ENCODE measurements at places on chromosomes 2 and 18.

- no peak overlapping the region for H3K27ac ChIP-seq
- H3K4me1 ChIP-seq = no peaks in the 10 kb centered on the region
- no peaks in the 10 kb centered on the region for H3K36me3 ChIP-seq
- no peak overlapping the region for H3K4me3 ChIP-seq
- no peak for DNase-seq
- H3K27me3 ChIP-seq = no peaks in the 10 kb centered on the region
These were observed 14.2 kb upstream of the CABLES1 start for GRCh38 chr18:23121133-23121532.

GRCh38 chr2:214482728-214483127 is 71.9 kb downstream of the VWC2L start:
- no peak overlapping the region for H3K27ac ChIP-seq
- no peaks in the 10 kb centered on the region for H3K4me1 ChIP-seq
- no peak for DNase-seq
- H3K4me3 ChIP-seq = no peak overlapping the region
- no peaks in the 10 kb centered on the region for H3K27me3 ChIP-seq

GRCh38 chr2:157312866-157313486 is 12.6 kb downstream of the ERMN start:
- no peak for DNase-seq
- no peaks in the 10 kb centered on the region for H3K4me1 ChIP-seq
- H3K27ac ChIP-seq = no peak overlapping the region
- no peak overlapping the region for H3K4me3 ChIP-seq

DNA sequence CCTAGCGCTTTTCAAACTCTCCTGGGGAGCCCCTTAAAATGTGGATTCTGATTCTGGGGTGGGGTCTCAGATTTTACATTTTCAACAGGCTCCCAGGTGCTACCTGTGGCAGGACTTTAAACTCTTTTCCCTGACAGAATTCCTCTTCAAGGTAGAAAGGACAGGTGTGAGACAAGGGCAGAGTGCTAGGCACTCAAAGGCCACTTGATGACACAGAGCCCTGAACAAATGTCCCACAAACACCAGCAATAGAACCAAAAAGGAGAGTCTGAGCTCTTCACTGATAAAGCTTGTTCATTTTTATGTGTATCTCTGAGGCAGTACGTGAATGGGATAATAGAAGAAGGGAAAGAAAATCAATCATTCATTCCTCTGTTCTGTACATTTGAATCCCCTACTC is 77.7 kb upstream of the PELI1 start:
- no peak overlapping the region for H3K4me3 ChIP-seq
- H3K4me1 ChIP-seq = peaks cover 13% of the 10 kb centered on the region
- H3K27me3 ChIP-seq = no peaks in the 10 kb centered on the region
- DNase-seq = no peak
- H3K27ac ChIP-seq = peak overlapping the region; percentile 80
- no peaks in the 10 kb centered on the region for H3K36me3 ChIP-seq

DNA sequence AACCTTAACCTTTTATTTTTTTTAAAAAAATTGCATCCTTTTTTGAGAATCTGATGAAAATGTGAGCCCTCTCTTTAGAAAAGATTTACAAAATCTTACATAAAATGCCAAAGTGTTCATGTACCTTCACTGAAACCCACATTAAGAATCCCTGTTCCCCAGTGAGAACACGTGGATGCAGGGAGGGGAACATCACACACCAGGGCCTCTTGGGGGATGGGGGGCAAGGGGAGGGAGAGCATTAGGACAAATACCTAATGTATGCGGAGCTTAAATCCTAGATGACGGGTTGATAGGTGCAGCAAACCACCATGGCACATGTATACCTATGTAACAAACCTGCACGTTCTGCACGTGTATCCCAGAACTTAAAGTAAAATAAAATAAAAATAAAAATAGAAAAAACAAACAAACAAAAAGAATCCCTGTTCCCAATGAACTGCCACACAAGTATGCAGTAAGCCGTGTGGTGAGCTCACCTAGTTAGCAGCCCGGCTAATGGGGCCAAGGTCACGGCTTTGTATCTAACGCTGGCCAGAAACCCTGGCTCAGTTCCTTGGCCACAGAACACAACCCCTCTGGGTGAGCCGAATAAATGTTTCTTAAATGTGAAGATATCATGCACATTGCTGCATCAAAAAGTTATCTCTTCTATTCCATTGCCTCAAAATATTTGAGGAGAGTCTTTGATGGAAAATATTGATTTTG is 41.4 kb downstream of the CHST9 start:
- H3K36me3 ChIP-seq = no peaks in the 10 kb centered on the region
- H3K4me1 ChIP-seq = no peaks in the 10 kb centered on the region
- no peak overlapping the region for H3K27ac ChIP-seq
- DNase-seq = no peak
- H3K27me3 ChIP-seq = no peaks in the 10 kb centered on the region
- no peak overlapping the region for H3K4me3 ChIP-seq

- H3K36me3 ChIP-seq = peaks cover 12% of the 10 kb centered on the region
- no peak overlapping the region for H3K27ac ChIP-seq
- no peaks in the 10 kb centered on the region for H3K27me3 ChIP-seq
- no peak for DNase-seq
- peaks cover 42% of the 10 kb centered on the region for H3K4me1 ChIP-seq
- H3K4me3 ChIP-seq = peak overlapping the region; percentile 56
These were observed 194.4 kb upstream of the ITGA4 start for GRCh38 chr2:181262782-181263181.

GRCh38 chr2:226683944-226684562 is 115.6 kb downstream of the IRS1 start:
- H3K27me3 ChIP-seq = peaks cover 9% of the 10 kb centered on the region
- peaks cover 2% of the 10 kb centered on the region for H3K36me3 ChIP-seq
